Lung microvascular endothelial cell (primary cell): ENCODE measurements at places on chromosomes 4 and X. TPM values are rescaled to one million over a fixed set of nuclear protein-coding genes. Genes with fewer than 3 reads are reported as not detected.

ASB12 gene
- total RNA-seq = not detected in 2 replicates

XK gene
- total RNA-seq = not detected in 2 replicates

REELD1 gene
- total RNA-seq = not detected in 2 replicates

RHOH gene
- total RNA-seq = 0.22 TPM in 1 of 2 replicates, not detected in the other

FAM184B gene
- total RNA-seq = not detected in 2 replicates

NALF2 gene
- total RNA-seq = under 0.01 and 0.20 TPM in 2 replicates

BEX1 gene
- 0.22 TPM in 1 of 2 replicates, not detected in the other for total RNA-seq

NKX6-1 gene
- not detected in 2 replicates for total RNA-seq

ELK1 gene
- 7.4 and 10.9 TPM in 2 replicates for total RNA-seq

COL25A1 gene
- under 0.01 and 0.22 TPM in 2 replicates for total RNA-seq

MAOB gene
- not detected in 2 replicates for total RNA-seq

SLC39A8 gene
- 3.3 and 5.0 TPM in 2 replicates for total RNA-seq

MAGEE1 gene
- 0.44 and 0.60 TPM in 2 replicates for total RNA-seq
